ENCODE measurements at places on chromosomes 7 and 10.

GRCh38 chr7:77877791-77878190 is 79.2 kb downstream of the PHTF2 start:
- no peak for DNase-seq

GRCh38 chr10:7038416-7038815 is 372.4 kb downstream of the SFMBT2 start:
- no peak for DNase-seq

- no peak for DNase-seq
These were observed 4.0 kb downstream of the VENTX start for GRCh38 chr10:133241501-133242205.

DNA sequence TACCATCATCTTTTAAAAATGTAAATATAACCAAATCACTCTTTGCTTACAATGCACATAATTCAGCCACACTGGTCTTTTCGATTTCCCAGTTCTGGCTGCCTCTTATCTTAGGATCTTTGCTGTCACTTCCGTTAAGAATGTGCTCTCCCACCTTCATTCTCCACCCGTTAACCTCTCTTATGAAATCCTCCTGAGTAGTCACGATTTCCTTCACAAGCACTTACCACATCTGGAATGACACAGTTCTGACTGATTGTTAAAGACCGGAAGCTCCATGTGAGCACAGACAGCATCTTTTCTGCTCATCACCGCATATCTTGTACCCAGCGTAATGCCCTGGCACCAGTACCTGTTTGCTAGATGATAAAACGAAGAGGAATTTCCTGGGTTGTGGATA is 84.3 kb downstream of the CUL2 start:
- DNase-seq, result no peak

DNA sequence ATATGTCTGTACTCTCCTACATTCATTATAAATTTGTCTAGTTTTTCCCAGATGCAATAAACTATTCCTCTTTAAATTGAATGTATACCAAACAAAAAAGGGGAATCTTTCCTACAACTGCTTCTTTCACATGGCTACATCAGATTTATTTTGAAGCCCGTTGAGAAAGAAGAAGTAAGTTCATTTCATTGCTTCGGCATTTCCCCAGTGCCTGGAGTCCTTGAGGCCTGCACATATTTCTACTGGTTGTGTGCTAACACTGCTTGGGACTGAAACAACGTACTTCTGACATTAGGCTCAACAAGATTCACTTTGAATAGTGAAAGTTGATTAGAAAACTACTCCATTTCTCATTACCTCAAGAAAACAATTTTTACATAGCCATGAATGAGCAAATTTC is 201.7 kb downstream of the PHF14 start:
- DNase-seq, result no peak

DNA sequence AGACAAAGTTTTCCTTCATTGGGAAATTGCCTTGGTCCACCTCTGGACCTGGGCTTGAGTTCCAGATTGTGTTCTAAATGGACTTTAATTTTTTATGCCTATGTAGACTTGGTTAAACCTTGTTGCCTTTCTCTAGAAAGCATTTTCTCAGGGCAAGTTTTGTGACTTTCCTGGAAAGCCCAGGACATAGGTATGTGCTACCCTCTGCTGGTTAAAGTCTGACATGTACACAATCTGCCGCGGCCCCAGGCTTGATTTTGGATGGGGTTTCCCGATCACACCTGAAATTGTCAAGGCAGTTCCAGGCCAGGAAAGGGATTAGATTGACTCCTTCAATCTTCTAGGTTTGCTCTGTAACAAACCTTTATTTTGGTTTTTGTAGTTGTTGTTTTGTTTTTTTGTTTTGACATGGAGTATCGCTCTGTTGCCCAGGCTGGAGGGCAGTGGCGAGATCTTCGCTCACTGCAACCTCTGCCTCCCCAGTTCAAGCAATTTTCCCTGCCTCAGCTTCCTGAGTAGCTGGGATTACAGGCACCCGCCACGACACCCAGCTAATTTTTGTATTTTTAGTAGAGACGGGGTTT is 14.1 kb upstream of the AKR1B10 start:
- no peak for DNase-seq

DNA sequence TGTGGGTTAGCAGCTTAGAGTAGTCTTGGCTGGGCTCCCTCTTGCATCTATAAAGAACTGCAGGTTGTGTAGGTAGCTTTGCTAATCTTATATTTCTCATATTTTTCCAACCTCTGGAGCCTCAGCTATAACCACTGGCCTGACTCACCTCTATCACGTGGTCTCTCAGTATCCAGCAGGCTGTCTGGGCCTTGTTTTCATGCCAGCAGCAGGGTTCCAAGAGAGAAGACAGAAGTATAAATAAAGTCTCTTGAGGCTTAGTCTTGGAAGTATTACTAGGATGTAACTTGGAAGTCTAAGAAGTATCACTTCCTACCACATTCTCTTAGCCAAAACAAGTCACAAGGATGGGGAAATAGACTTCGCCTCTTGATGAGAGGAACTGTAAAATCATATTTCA is 73.3 kb downstream of the WIPF3 start:
- DNase-seq, result no peak
